ENCODE measurements at places on chromosomes 2 and 18.

GRCh38 chr2:148978706-148979105 lies 59.8 kb upstream of the LYPD6B start:
- DNase-seq: no peak

GRCh38 chr2:54569745-54570301 lies 113.7 kb downstream of the SPTBN1 start:
- no peak for DNase-seq

GRCh38 chr2:163735685-163736432 lies at the start of gene FIGN:
Gene FIGN (minus strand): TSS chr2:163736008. CDS start chr2:163734927, 1,081 bp downstream.
- DNase-seq: peak; percentile 81

DNA sequence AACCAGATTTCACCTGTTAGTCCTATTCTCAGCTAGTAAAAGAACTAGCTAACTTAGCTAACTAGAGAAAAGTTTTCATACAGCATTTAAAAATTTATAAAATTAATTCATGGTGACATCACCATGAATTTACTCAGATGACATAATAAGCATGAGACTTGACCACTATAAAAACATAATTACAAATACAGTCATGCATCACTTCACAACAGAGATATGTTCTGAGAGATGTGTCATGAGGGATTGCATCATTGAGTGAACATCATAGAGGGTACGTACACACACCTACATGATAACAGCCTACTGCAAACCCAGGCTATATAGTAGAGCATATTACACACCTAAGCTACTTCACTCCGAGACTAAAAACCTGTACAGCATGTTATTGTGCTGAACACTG lies 481.3 kb upstream of the CHAC2 start:
- peak; percentile 36 for DNase-seq

GRCh38 chr2:26712486-26713465 lies 20.3 kb downstream of the KCNK3 start:
- DNase-seq: no peak

DNA sequence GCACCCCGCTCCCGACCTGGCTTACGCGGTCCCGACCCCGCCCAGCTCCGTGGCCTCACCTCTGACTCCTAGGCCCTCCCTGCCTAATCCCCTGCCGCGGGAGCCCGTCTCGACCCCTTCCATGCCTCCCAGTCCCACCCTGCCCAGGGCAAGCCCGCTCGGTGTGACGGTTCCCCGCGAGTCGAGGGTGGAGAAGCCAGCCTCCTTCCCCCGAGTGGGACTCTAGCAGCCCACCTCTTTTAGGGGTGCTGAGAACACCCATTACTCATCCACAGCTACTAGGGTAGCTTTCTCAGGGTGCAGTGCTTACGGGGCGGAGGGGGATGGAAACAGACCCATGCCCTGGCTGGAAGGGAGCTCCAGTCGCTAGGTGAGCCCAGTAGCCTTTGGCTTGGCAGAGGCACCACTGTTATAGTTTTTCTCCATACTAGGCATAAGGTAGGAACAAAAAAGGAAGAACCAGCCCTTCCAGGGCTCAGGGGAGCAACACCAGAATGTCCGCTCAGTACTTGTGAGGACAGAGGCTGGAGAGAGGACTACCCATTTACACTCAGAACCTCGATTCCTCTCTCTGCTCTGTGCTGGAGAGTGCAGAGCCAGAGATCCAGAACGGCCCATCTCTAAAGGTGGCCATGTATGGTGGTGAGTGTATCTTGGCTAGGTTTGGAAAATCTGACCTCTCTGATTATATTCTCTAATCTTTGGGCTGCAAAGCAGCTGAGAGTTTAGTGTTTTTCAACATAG lies 606 bp downstream of the AGBL5 start:
- DNase-seq: peak; percentile 17

GRCh38 chr2:149727927-149728326 lies 140.4 kb upstream of the MMADHC start:
- no peak for DNase-seq

DNA sequence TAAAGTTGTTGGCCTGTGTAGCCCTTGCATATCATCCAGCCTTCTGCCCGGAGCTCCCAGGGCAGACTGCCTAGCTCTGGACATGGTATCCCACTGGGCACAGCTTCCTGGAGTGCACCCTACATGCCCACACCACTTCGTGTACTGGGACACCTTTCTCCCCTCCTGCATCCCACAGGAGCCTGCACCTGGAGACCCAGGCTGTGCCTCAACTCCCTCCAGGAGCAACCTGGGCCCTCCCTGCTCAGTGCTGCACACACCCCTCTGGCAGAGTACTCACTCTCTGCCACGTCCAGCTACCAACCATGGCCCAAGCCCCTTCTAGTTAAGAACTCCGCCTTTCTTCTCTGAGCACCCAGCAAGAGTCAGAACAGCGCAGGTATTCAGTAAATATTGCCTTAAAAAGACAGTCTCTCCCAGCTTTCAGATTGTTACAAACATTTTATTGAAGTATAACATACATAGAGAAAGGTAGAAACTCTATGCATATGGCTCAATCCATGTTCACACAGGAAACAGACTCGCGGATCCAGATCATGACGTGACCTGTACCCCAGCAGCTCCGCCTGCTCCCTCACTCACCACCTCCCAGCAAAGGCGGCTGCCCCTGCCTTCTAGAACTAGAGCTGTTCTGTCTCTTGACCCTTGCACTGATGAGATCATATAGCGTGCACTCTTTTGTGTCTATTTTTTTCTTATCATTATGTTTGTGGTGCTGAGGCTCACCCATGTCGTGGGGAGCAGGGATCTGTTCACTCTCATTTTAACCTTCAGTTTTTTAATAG lies 98.4 kb upstream of the MYCN start:
- DNase-seq: no peak

- DNase-seq: peak; percentile 10
Measured at GRCh38 chr2:184879671-184880070, 281.3 kb downstream of the ZNF804A start.

GRCh38 chr2:41768310-41768709 lies 279.5 kb upstream of the PKDCC start:
- no peak for DNase-seq

DNA sequence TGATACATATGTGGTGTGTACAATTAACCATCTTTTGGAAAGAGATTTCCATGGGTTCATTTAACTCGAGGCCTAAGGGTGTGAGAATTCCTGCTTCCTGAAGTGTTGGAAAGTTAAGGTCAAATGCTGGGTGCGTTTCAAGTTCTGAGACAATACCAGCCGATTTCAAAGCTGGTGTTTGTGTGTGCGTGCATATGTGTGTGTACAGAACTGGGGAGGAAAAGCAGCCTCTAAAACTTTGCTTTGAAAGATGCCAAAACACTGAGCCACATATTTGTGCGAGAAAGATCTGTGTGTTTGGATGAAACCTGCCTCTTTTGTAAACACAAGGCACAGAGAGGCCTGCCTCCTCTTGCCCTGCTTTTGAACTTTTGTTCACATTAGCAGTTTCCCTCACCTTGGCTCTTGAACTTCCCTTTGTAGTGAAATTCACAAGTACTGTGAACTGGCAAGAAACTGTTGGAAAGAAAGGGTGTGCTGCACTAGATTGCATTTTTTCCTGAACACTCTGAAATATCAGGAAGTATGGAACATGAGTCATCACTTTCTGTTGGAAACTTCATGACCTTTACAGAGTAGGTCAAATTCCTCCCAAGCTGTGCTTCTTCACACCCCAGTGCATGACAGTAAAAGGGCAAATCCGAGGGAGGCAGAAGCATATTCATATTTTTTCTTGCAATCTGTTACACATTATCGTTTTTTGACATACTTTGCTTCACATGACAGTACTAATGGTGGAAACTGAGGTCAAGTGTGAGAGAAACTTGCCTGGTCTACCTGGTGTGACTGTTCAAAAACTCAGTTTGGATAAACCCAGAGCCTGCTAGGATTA lies 20.0 kb upstream of the CAVIN2 start:
- peak; percentile 94 for DNase-seq

DNA sequence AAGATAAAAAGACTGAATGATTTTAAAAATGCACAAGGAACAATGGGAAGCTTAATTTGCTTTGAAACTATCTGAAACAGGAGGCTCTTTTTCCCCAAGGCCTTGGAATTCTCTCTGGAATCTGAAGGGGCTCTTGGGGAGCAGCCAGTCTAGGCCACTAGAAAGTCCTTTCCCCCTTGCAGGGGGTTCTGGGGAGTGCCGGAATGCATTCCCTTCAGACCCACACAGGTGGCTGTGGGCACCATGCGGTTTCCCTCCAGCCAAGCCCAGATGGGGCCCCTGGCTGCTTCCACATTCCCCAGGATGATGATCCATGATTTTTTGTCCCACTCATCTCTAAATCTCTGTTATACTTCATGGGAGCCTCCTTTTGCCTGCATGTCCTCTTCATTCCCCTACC lies 10.7 kb downstream of the GPR45 start:
- no peak for DNase-seq

GRCh38 chr2:181189951-181190350 lies 209.5 kb downstream of the UBE2E3 start:
- no peak for DNase-seq

DNA sequence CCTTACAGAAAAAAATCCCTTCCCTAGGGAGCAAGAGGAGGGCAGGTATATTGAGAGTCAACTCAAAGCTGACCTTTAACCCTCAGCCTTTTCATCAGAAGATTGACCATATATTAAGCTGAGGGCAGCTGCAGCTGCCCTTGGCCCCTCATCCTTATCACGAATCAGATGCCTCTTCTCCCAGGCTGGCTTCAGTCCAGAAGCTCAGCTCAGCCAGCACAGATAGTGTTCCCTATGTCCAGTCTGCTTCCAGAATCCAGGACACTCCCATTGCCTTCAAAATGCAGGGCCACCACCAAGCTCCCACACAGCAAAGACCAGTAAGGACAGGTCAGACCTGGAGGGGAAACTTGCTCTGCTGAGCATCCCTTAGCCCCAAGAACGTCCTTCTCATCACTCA lies 146.1 kb downstream of the BCL11A start:
- no peak for DNase-seq

GRCh38 chr2:124538549-124538948 lies 513.5 kb downstream of the CNTNAP5 start:
- DNase-seq: no peak

- no peak for DNase-seq
Measured at GRCh38 chr2:167890739-167891138, 356.7 kb downstream of the STK39 start.

GRCh38 chr18:31666055-31666454 lies 18.3 kb downstream of the B4GALT6 start:
- no peak for DNase-seq

DNA sequence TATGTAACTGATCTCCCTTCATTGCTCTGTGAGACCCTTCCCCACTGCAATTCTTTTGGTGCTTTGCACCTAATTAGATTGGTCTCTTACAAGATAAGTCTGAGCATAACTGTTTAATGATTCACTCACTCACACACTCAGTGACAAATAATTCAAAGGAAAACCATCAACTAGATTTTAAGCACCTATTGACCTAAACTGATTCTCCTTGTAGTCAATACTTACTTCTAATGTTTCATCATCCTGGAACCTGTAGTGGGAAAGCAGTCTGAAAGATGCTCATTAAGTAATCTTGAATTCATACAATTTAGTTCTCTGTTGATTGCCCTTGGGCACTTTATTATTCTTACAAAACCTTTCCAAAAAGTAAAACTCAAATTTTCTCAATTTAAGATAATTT lies 74.3 kb upstream of the COL5A2 start:
- no peak for DNase-seq

DNA sequence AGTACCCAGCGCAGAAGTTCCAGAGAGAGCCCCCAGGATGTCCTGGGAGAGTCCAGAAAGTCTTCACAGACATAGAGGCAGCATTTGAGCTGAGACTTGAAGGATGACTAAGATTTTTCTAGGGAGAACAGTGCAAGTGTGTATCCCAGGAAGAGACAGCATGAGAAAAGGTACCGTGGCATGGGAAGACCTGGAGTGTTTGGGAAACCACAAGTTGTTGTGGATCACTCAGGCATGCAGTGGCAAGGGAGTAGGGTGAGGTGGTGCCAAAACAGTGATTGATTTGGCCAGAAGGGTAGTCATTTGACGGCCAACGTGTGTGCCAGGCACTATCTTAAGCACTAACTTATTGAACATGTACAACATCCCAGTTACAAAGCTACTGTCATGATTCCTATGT lies 24.5 kb upstream of the KCNK3 start:
- no peak for DNase-seq

DNA sequence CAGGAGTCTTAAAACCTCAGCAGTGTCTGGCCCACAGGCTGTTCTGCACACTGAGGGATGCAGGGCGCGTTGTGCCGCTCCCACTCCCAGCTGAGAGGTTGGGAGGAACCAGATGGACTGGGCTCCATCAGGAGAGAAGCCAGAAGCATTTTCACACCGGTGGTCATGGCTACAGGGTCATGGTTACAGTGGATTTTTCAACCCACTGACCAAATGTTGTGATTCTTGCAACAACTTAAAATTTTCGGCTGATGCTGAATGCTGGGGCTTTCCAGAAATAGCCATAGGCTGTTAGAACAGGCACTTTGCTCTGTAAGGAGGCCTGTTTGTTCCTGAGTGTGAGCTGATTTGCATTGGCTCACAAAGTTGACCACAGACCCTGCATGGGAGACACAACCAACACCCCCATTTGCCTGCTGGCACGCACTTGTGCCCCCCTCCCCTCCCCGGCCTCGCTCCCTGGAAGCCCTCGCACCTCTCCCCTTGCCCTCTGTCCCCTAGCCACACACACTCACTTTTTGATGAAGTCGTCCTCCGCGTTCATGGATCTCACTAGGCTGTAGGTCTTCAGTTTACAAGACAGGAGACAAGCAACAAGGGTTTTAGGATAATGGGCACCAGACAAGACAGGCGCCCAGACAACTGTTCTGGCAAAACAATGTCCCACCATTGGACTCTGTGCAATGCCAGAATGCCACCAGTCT lies 3.4 kb downstream of the LPIN1 start:
- DNase-seq: no peak

DNA sequence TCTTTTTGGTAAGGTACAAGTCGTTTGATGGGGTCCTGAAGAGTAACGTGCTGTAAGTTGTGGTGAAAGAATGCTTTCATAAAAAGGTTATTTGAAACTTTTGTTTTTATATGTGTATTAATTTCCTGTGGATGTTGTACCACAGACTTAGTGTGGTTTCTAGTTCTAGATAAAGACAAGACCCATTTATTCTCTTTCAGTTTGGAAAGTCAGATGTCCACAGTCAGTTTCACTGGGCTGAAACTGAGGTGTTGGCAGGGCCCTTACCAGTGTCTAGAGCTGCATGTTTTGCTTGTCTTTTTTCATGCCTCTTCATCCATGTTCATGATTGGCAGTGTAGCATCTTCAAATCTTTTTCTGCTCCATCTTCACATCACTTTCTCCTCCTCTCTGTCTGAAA lies 22.1 kb upstream of the DOCK10 start:
- no peak for DNase-seq

- DNase-seq: no peak
Measured at GRCh38 chr2:117481608-117482007, 332.9 kb upstream of the DDX18 start.
